ENCODE measurements at places on chromosomes 5 and 9.

DNA sequence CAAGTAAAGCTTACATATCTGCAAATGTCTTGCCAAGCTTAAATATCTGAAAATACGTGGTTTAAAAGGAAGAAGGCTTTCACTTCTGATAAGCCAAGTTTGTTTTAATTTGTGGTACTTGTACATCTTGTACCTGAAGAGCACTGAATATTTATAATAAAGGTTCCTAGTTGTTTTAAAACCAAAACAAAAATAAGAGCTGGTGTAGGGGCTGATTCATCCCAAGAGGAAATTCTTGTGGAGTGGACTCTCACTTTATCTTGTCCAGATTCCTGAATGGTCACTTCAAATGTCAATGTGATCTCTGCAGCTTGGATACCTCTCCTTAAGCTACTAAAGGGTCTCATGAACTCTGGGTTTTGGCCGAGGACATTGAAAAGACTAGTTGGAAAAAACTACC is 29.5 kb downstream of the MAMDC2 start:
- DNase-seq: no peak

DNA sequence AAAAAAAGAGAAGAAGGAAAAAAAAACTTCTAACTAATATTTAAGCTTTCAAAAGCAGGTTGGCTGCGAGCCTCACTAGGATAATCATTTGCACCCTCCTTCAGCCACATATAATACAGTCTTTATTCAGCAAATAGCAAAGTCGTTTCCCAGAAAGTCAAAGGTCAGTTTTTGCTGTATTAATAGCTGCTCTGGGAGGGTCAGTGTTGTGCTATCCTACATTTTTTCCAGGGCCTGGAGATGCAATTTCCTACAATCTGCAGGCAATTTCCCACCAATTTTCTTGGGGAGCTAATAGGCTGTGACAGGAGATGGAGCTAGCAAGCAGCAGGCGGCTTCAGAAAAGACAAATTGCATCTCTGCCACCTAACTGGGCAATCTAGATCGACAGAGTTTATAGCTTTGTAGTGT is 136.8 kb downstream of the TLE1 start:
- no peak for DNase-seq

DNA sequence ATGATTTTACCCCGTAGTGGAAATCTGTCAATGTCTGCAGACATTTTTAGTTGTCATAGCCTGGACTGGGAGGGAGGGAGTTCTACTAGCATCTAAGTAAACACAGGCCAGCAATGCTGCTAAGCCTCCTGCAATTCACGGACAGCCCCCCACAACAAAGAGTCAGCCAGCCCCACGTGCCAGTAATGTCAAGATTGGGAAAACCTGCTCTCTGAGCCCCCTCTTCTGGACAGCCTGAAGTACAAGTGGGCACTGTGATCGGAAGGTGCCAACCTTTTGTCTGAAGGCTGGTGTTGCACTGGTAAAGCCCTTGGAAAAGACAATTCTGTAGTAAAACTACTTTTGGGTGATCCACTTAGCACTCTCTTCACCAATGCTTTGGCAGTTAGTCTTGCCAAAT is 154.5 kb downstream of the TARS1 start:
- no peak for DNase-seq

DNA sequence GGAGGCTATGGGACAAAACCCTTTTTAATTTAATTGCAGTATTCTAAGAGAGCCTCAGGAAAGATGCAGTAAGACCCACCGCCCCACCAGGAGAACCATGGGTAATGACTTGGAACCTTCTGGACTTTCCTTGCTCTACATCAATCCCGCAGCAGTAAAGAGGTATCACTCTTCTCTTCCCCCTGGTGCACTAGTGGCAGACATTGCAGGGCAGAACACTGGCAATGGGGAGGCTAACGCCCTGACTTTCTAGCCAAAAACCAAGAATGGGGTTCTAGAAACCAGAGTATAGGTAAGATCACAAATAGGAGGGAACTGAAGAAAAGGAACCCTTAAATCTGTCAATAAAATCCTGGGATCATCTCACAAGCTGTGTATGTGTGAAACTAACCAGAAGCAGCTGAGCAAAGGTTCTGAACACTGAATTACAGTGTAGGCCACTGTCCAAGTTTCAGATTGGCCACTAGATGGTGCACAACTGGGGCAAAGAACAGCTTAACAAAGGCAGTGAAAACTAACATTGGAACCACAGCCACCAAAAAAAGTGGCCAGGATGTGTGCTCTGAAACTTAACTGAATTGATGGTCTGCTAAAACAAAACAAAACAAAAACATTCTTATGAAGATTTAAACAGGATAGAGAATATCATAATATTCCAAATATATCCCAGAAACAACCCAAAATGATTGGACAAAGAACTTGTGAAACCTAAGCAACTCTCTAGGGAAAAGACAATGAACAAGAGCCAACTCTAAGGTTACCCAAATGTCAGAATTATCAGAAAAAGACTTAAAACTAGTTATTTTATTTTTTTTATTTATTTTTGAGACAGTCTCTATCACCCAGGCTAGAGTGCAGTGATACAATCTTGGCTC is 6.6 kb upstream of the FAM151B start:
- DNase-seq: no peak

DNA sequence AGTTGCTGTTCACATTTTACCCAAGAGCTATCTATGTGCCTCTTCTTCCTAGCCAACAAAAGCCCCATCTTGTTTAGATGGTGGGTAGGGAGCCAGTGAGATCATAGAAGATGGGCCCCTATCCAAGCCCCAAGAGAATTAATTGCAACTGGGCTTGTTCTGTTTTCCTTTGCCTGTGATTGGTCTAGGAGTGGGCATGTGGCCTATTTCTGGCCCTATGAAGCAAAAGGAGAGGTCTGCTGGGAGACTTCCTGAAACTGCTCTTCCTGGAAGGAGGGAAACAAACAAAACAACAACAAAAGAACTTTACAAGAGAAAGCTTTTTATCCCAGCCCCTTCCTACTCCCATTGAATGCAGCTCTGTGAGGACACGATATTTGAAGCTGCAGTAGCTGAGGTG is 32.5 kb upstream of the ALDOB start:
- no peak for DNase-seq

DNA sequence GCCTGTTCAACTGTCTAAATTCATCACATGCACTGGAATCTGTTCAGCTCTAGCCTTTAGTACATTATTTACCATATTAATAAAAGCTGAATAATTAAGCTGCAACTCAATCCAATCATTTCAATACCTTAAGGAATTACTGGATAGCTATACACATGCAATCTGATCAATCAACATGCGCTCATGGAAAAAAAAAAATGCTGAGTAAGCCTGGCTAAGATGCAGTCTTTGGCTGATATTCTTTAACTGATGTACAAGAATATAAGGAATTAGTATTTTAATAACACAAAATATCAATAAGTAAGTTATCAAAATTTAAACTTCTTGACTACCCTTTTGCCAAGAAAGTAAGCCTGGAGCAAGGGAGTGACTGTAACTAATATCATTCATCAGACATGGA is 15.9 kb downstream of the EFNA5 start:
- DNase-seq: no peak

- no peak for DNase-seq
Observed at GRCh38 chr5:32760091-32760509, 49.0 kb downstream of the NPR3 start.

- no peak for DNase-seq
Observed at GRCh38 chr5:69374911-69375446, 5.4 kb downstream of the RAD17 start.

DNA sequence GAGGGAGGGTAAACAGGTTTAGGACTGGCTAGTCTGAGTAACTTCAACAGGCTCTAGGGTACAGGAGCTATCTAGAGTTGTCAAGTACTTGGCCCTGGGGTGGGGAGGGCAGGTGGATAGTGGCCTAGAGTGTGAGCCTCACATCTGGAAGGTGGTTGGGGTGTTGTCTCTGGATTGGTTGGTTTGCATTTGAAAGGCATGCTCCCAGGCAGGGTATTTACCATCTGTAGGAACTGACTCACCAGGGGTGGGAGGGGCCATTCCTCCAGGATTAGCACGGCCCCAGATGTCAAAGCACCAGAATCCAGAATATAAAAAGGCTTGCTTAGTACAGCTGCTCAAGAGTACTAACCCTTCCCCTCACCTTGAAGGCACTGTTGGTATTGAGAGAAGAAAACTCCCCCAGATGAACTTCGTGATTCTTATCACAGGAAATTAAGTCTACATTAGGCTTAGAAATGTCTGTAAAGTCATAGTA is 193.3 kb downstream of the NTRK2 start:
- no peak for DNase-seq

- DNase-seq: no peak
Observed at GRCh38 chr9:137087409-137087925, 682 bp downstream of the MAN1B1 start.
